ENCODE measurements at places on chromosomes 13 and 19.

DNA sequence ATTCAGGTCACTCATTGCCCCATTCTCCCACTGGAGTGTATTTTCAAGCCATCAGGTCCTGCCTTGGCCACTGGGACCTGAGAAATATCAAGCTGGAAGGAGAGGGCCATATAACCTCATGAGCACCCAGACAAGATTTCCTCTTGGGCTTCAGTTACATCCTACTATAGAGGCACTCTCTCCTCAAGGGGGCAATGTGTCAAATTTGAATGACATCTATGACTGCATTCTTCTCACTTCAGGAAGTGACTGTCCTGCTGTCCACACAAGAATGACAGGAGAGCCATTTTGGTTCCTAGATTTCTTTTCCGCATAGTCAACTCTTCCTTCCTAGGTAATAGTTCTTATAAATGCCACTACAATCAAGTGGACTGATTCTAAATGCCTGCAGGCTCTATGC lies 416.2 kb downstream of the DIAPH3 start:
- H3K27ac ChIP-seq = no peak overlapping the region
- no peak for DNase-seq
- no peaks in the 10 kb centered on the region for H3K27me3 ChIP-seq
- no peak overlapping the region for H3K4me3 ChIP-seq
- peaks cover 9% of the 10 kb centered on the region for H3K4me1 ChIP-seq

- DNase-seq = peak; percentile 77
- no peaks in the 10 kb centered on the region for H3K27me3 ChIP-seq
These were observed 22.0 kb downstream of the SIN3B start for GRCh38 chr19:16851031-16851712.

DNA sequence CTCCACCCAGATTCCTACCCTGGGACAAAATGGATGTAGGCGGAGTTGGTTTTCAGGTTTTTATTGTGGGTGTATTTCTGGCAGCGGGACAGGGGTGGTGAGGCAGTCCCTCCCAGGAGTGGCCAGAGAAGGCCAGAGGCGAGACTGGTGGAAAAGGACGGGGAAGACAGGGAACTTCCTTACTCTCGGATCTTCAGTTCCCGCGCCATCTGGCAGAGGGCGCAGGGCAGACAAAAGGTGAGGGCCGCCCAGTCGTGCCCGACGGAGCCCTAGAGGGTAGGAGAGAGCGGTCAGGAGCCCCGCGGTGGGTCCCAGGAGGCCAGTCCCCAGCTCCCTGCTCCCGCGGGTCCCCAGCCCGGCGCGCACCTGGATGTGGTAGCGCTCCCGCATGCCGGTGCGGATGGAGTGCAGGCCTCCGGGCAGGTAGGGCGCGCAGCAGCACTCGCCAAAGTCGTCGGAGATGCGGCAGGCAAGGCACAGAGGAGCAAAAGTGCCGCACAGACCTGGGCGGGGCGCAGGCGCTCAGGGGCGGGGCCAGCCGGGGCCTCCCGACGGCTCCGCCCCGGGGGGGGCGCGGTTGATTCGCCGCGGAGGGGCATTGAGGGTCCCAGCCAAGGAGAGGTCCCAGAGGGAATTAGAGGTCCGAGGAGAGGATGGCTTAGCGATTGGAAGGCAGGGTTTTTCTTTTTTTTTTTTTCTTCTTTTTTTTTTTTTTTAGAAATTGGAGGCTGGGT lies 3.0 kb downstream of the CNFN start:
- H3K36me3 ChIP-seq = no peaks in the 10 kb centered on the region
- no peak overlapping the region for H3K27ac ChIP-seq
- H3K27me3 ChIP-seq = peaks cover 31% of the 10 kb centered on the region
- H3K4me3 ChIP-seq = peak overlapping the region; percentile 22
- DNase-seq = peak; percentile 33

GRCh38 chr19:43318203-43318602 lies 35.3 kb upstream of the CD177 start:
- H3K27ac ChIP-seq = no peak overlapping the region
- H3K4me1 ChIP-seq = no peaks in the 10 kb centered on the region
- DNase-seq = no peak

DNA sequence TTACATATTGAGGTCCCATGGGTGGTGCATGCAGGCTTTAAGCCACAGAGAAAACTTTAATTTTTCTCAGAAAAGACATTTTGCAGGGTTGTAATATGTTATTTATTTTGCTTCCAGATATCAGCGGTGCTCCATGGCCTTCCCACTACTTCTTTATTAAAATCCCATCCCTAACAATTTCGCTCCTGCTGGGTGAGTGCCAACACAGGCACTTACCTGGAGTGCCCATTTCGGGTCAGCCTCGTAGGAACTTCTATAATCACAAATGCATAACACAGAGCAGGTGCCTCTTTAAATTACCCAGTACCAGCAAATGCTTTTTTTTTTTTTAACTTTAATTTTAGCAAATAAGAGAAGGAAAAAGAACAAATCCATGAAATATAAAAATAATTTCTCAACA lies 86.4 kb downstream of the EFNB2 start:
- peaks cover 8% of the 10 kb centered on the region for H3K27me3 ChIP-seq
- H3K4me1 ChIP-seq = no peaks in the 10 kb centered on the region
- no peaks in the 10 kb centered on the region for H3K36me3 ChIP-seq

GRCh38 chr13:35475960-35476943 lies at the start of gene MAB21L1:
Gene MAB21L1, minus strand, starts transcription at chr13:35476689. Its CDS starts 551 bp downstream, at chr13:35476138.
- H3K4me1 ChIP-seq = no peaks in the 10 kb centered on the region
- H3K36me3 ChIP-seq = no peaks in the 10 kb centered on the region
- H3K27me3 ChIP-seq = peaks cover 54% of the 10 kb centered on the region
- peak within 1 kb of the TSS; percentile 43 for H3K4me3 ChIP-seq
- DNase-seq = peak; percentile 19

DNA sequence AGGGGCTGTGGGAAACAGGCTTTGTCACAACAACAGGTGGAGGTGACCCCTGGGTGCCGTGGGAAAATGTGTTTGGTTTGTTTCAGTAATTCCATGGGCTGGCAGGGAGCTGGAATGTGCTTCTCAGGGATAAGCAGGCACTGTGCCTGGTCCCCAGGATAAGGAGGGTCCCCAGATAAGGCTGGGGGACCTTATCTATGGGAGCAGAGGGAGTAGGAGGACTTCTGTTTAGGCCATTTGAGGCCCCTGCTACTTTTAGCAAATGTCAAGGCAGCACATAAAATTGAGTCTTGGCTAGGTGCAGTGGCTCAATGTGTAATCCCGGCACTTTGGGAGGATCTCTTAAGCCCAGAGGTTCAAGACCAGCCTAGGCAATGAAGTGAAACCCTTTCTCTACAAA lies 59.5 kb downstream of the KCNC3 start:
- DNase-seq = no peak
- H3K36me3 ChIP-seq = no peaks in the 10 kb centered on the region
- H3K27ac ChIP-seq = no peak overlapping the region
- no peaks in the 10 kb centered on the region for H3K4me1 ChIP-seq
- H3K27me3 ChIP-seq = no peaks in the 10 kb centered on the region

DNA sequence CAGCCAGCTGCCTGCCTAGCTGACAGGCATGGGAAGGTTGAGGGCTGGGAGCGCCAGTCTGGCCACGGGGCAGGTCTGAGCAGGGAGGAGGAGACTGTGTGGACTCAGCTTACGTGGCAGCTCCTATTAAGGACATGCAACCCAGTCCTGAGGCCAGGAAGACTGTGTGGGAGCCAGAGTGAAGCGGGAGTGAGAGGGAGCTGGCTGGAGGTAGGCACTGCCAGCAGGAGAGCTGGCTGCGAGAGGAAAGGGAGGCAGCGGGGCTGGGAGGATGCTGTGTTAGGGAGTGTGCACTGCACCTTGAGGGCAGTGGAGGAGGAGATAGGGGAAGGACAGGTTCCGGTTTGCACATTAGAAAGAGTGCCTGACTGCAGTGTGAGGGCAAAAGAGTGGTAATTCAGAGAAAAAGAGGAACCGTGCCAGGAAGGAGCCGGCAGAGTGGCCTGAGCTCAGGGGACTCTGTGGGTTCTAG lies 99.2 kb downstream of the SLC7A1 start:
- H3K36me3 ChIP-seq = no peaks in the 10 kb centered on the region
- H3K4me3 ChIP-seq = no peak overlapping the region
- no peak overlapping the region for H3K27ac ChIP-seq

DNA sequence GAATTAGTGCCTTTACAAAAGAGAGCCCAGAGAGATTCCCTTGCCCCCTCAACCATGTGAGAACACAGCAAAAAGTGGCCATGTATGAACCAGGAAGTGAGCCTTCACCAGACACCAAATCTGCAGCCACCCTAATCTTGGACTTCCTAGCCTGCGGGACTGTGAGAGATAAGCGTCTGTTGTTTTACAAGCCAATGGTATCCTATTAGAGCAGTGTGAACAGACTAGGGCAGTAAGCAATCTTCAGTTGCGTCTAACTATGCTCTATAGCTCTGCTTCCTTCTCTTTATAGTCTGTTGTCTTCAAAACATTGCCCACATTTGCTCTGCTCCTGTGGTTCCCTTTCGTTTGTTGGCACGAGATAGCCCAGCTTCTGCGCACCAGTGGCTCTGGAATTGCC lies 109.5 kb upstream of the FNDC3A start:
- no peaks in the 10 kb centered on the region for H3K27me3 ChIP-seq
- H3K4me3 ChIP-seq = no peak overlapping the region
- H3K27ac ChIP-seq = no peak overlapping the region
- no peaks in the 10 kb centered on the region for H3K4me1 ChIP-seq
- DNase-seq = no peak
- H3K36me3 ChIP-seq = no peaks in the 10 kb centered on the region

- peaks cover 31% of the 10 kb centered on the region for H3K27me3 ChIP-seq
- no peaks in the 10 kb centered on the region for H3K36me3 ChIP-seq
- no peak overlapping the region for H3K27ac ChIP-seq
- no peak overlapping the region for H3K4me3 ChIP-seq
These were observed 254.9 kb downstream of the DLEU7 start for GRCh38 chr13:50588491-50589130.

DNA sequence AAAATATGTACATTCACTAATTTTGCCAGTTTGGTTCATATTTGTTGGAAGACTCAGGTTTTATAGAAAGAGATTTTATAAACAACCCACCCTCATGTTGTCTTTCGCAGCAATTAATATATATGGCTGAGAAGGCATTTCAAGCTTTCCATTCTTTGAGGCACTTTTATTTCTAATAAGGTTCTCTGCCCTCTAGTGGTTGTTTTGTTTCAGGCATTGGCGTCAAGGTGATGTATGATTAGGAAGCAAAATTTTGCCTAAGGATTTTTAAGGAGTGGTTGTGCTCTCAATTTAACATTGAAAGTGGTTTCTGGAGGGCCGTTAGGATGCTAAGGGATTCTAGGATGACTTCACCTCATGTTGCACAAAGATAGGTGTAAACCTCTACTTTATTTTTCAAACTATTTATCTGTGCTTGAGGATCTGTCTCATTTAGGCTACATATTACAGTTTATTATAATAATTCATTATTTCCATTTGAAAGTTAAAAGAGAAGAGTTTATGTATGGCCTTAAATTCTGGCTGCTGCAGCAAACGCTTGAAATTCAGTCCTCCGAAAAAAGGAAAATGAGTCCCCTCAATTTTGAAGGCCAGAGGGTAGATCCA lies 35.9 kb downstream of the OXGR1 start:
- H3K4me1 ChIP-seq = no peaks in the 10 kb centered on the region
- H3K36me3 ChIP-seq = no peaks in the 10 kb centered on the region
- no peak overlapping the region for H3K27ac ChIP-seq
- DNase-seq = peak; percentile 13
- H3K4me3 ChIP-seq = no peak overlapping the region
- H3K27me3 ChIP-seq = no peaks in the 10 kb centered on the region

GRCh38 chr19:287381-287871 lies 3.8 kb downstream of the PLPP2 start:
- no peak for DNase-seq
- no peak overlapping the region for H3K27ac ChIP-seq
- H3K27me3 ChIP-seq = peaks cover 28% of the 10 kb centered on the region
- no peaks in the 10 kb centered on the region for H3K4me1 ChIP-seq
- H3K36me3 ChIP-seq = no peaks in the 10 kb centered on the region

- no peak overlapping the region for H3K4me3 ChIP-seq
- H3K36me3 ChIP-seq = no peaks in the 10 kb centered on the region
- no peak for DNase-seq
- peaks cover 3% of the 10 kb centered on the region for H3K4me1 ChIP-seq
These were observed 466.4 kb downstream of the KLF12 start for GRCh38 chr13:73667756-73668155.

DNA sequence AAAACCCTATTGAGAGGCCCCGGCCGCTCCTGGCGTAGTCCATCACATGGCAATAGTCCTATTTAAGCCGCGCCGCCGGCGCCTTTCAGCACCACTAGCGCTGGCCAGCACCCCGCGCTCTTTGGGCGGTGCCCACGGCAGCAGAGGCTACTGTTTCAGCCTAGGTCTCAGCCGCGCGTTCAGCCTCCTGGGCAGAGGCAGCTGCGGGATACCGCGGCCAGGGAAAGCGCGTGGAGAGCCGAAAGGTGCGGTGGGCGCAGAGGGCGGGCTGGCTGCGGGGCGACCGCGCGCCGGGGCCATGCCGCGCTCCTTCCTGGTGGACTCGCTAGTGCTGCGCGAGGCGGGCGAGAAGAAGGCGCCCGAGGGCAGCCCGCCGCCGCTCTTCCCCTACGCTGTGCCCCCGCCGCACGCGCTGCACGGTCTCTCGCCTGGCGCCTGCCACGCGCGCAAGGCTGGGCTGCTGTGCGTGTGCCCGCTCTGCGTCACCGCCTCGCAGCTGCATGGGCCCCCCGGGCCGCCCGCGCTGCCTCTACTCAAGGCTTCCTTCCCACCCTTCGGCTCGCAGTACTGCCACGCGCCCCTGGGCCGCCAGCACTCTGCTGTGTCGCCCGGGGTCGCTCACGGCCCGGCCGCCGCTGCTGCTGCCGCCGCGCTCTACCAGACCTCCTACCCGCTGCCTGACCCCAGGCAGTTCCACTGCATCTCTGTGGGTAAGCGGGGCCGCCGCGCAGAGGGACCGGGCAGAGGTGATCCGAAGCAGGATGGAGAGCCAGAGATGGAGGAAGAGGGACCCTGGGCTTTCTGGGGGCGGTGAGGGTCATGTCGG lies at the start of gene GSX1:
GSX1 (plus strand) TSS at position 91 of the 826 bp plus-strand sequence; CDS start at position 299, 208 bp downstream.
- H3K4me3 ChIP-seq = no peak within 1 kb of the TSS
- DNase-seq = peak; percentile 63
- no peak within 1 kb of the TSS for H3K27ac ChIP-seq
- no peaks in the 10 kb centered on the region for H3K4me1 ChIP-seq

- DNase-seq = no peak
- H3K36me3 ChIP-seq = no peaks in the 10 kb centered on the region
- H3K27me3 ChIP-seq = peaks cover 3% of the 10 kb centered on the region
- H3K4me1 ChIP-seq = no peaks in the 10 kb centered on the region
These were observed 38.0 kb upstream of the ATP12A start for GRCh38 chr13:24642219-24642618.

DNA sequence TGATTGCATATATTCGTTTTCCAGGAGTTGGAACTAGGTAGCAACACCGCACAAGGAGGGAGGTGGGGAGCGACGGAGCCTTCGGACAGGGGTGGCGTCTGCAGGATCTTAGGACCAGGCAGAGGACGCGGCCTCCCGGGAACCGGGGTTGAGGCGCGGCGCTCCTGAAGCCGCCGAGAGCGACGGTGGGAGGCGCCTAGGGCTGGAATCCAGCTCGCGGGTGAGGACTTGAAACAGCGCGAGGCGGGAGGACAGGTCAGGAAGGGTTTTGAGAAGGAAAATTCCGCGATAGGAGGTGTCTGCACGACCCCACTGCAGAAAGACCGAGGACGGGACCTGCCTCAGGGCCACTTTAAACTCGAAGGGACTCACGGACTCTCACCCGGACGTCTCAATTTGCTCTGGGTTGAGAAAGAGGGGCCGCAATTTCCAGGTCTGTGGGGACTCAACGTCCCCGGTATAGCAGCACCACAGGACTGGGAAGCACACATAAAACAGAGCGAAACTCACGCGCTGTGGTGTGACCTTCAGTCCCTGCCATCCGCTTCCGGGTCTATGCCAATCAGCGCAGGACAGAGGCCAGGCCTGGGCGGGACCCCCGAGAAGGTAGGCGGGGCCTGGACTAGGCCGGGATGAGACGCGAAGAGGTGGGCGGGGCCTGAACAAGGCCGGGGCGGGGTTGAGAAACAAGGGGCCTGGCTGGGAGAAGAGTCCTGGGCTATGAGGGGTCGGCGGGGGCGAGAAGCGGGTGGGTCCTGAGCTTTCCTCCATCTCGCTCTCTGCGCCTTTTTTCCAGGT lies at the start of gene ZNF320:
ZNF320 (minus strand) TSS at position 498 of the 798 bp plus-strand sequence. CDS start 7,380 bp downstream, outside the sequence.
- DNase-seq = peak; percentile 87
- peak within 1 kb of the TSS; percentile 89 for H3K27ac ChIP-seq
- H3K4me1 ChIP-seq = 0 out of 2 replicates have a peak, but pooled peaks cover 2% of the 10 kb centered on the region
- peak within 1 kb of the TSS; percentile 78 for H3K4me3 ChIP-seq

Measured in IMR-90 (cell line).